ENCODE measurements at places on chromosomes 4 and X. TPM values are rescaled to one million over a fixed set of nuclear protein-coding genes. Genes with fewer than 3 reads are reported as not detected.

IDH3G gene
- total RNA-seq, result 30.1 TPM

USO1 gene
- total RNA-seq, result 41.6 TPM

MED12 gene
- total RNA-seq, result 13.1 TPM

PAGE4 gene
- total RNA-seq, result not detected

FAAH2 gene
- 13.9 TPM for total RNA-seq

L1CAM gene
- total RNA-seq, result not detected

TRIM2 gene
- total RNA-seq, result 15.5 TPM

MAMLD1 gene
- total RNA-seq, result 0.89 TPM

DCLK2 gene
- 1.7 TPM for total RNA-seq

PNMA6E gene
- not detected for total RNA-seq

NSG1 gene
- total RNA-seq, result under 0.01 TPM

Data from liver (tissue), 10 donors.